Right atrium auricular region (tissue), 2 donors: ENCODE measurements at places on chromosomes 7 and 10.

- no peak for DNase-seq
Measured at GRCh38 chr7:111863269-111863668, 301.0 kb upstream of the IMMP2L start.

GRCh38 chr10:72612203-72612826, 13.6 kb downstream of the MICU1 start:
- no peak for DNase-seq

GRCh38 chr10:123741146-123741545, 75.0 kb downstream of the GPR26 start:
- DNase-seq: no peak

DNA sequence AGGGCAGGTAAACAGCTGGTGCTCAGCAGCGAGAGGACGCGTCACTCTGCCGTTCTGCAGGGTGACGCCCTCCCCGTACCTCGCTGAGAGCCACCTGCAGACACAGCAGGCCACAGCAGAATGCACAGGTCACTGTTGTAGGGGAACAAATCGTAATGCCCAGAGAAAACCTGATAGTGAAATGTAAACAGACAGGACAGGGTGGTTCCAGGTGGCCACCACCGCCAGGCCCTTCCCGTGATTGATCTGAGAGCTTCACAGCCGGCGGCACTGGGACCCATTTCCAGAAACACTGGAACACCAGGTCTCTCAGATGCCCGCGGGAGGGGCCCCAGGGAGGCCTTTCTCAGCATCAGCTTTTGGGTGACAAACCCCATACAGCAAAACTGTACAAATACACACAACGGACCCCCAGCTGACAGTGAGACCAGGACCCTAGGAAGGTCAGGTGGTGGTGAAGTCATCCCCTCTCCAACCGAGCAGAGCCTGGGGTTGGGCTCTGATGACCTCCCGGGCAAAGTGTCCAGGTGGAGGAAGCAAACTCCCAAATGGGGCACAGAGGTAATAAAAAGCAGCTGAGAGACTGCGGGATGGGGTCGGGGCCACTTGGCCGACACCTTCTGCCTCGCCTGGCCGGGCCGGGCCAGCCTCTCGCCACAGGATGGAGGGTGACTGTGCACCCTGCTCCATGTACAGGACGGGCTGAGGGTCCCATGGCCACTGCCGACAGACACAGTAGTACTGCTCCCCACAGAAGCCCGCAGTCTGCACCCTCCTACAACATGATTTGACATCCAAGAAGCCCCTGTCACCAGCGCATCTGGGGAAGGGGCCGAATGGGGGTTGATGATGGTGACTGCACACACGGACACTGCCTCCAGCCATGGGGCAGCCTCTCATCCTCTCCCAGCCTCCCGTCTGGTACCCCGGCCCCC, 4.6 kb downstream of the BHLHA15 start:
- DNase-seq: no peak

GRCh38 chr10:62554632-62555199, 180.5 kb downstream of the ZNF365 start:
- no peak for DNase-seq
